Memory B cell (primary cell): ENCODE measurements at places on chromosomes 16 and 17.

- no peak for DNase-seq
Observed at GRCh38 chr16:85192238-85193114, 80.2 kb upstream of the CIBAR2 start.

DNA sequence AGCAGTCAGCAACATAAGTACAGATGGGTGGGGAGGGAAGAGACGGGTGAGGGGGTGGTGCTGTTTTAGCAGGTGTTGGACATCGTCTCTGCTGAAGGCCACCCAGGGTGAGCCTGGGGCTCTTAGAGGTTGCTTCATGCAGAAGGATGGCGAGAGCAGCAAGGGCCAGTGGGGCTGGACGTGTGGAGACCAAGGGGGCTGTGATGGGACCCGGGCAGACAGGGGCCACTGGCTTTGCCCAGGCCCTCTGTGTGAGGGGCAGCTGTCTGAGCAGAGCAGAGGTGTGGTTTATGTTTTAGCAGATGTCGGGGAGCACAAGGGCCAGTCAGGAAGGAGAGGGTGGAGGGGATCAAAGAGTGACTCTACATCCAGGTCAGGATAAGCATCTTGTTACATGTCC lies 4.8 kb downstream of the NARF start:
- DNase-seq = no peak

- DNase-seq = no peak
Observed at GRCh38 chr17:78689029-78689428, 93.0 kb downstream of the CYTH1 start.

GRCh38 chr16:27346819-27347218 lies 33.0 kb downstream of the IL4R start:
- DNase-seq = no peak

GRCh38 chr16:13742928-13743327 lies 177.0 kb upstream of the ERCC4 start:
- no peak for DNase-seq

GRCh38 chr17:10041287-10041612 lies 136.2 kb upstream of the RCVRN start:
- DNase-seq = no peak

DNA sequence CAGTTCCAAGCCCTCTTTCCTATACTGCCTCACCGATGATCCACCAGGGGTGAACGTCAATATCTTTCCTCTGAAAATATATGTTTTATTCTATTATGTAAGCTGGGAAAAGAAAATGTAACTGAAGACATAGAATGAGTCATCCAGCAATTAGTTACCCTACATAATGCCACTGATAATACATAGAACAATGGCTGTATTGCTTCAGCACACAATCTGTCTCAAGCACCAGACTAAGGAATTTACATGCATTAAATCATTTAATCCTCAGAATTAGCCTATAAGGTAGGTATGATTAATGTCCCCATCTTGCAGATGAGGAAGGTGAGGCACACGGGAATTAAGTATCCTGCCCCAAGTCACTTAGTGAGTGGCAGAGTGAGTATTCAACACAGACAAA lies 472.8 kb downstream of the TOX3 start:
- no peak for DNase-seq

DNA sequence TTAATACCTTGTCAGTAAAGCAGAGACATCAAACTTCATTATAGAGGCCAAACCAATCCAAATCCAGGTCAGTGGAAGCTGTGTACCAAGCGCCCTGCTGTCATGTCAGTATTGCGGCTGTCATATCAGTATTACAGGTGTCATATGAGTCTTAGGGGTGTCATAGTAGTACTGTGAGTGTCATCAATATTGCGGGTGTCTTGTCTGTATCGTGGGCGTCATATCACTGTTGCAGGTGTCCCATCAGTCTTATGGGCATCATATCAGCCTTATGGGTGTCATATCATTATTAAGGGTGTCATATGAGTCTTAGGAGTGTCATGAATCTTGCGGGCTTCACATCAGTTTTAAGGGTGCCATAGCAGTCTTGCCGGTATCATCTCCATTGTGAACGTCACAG lies 6.0 kb upstream of the PRDM7 start:
- no peak for DNase-seq

DNA sequence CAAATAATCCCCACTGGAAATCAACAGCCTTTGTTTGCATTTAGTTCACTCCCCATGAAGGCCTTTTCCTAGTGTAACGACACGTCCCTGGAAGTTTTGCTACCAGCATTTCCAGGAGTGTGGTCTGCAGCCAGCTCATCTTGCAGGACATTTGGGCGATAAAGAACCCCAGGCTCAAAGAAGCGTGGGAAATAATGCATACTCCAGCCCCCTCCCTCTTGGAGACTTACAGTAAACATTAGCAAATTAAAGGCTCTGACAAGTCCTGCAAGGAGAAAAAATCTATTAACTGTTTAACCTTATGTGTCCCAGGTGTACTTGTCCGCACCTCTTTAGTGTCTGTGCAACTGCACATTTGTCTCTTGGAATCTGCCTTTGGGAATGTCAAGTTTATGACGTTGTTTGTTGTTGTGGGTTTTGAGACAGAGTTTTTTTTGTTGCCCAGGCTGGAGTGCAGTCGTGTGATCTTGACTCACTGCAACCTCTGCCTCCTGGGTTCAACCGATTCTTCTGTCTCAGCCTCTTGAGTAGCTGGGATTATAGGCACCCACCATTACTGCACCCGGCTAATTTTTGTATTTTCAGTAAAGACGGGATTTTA lies 131.1 kb downstream of the ABCC1 start:
- DNase-seq = no peak

- no peak for DNase-seq
Observed at GRCh38 chr17:37283414-37283961, 92.3 kb upstream of the C17orf78 start.

GRCh38 chr17:10633738-10634379 lies 23.2 kb downstream of the MYH3 start:
- DNase-seq = no peak
